ENCODE measurements at places on chromosomes 3 and 15.

GRCh38 chr3:184872200-184872599 lies 60.2 kb downstream of the VPS8 start:
- no peak for DNase-seq

- DNase-seq = no peak
These were observed 146.8 kb downstream of the EPHB1 start for GRCh38 chr3:134941820-134942219.

- DNase-seq = no peak
These were observed 221.5 kb upstream of the TBL1XR1 start for GRCh38 chr3:177418787-177419186.

- no peak for DNase-seq
These were observed 18.5 kb downstream of the PRR23E start for GRCh38 chr3:127211118-127212060.

DNA sequence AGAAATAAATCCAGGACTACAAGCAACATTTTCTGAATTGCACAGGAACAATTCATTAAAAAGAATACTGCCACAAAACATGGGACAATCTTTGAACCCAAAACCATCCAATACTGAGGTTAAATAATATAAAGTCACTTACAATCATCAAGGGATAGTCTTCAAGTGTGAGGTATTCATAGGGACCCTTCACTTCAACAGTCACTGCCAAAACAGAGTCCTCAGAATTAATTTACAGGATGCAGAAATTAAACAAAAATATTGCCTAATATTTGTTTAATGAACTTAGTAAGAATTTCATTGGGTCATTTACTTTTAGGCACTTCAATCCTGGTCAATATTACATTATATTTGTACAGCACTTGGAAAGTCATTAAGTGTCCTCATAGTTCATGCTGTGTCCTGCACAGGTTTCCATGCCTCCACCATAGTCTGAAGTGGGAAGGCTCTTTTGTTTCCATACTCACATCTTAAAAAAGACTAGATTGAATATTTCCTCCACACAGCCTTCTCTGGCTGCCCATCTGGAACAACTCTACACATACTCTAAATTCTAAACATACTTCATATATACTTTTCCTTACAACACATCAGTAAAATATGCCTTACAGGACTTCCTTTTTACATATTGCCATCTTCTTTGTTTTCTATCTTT lies 31.6 kb upstream of the VPS39 start:
- DNase-seq = no peak

DNA sequence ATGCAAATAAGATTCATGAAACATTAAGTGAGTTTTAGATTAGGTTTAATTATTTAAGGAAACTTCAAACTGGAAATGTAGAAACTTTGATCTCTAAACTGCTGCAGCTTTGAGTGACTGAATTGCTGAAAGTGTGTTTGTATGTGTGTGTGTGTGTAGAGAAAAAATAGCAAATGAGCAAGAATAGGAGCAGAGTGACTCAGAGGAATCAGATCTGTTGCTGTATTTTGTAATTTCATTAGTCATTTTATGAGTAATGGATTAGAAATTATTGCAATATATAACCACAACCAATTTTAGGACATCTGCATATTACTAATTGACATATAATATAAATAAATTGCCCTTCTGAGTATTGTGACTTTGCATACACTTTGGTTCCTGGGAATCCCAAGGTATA lies 52.8 kb upstream of the SLC9A9 start:
- DNase-seq = no peak

GRCh38 chr3:126522363-126522788 lies 1.6 kb upstream of the CHST13 start:
- DNase-seq = peak; percentile 75

DNA sequence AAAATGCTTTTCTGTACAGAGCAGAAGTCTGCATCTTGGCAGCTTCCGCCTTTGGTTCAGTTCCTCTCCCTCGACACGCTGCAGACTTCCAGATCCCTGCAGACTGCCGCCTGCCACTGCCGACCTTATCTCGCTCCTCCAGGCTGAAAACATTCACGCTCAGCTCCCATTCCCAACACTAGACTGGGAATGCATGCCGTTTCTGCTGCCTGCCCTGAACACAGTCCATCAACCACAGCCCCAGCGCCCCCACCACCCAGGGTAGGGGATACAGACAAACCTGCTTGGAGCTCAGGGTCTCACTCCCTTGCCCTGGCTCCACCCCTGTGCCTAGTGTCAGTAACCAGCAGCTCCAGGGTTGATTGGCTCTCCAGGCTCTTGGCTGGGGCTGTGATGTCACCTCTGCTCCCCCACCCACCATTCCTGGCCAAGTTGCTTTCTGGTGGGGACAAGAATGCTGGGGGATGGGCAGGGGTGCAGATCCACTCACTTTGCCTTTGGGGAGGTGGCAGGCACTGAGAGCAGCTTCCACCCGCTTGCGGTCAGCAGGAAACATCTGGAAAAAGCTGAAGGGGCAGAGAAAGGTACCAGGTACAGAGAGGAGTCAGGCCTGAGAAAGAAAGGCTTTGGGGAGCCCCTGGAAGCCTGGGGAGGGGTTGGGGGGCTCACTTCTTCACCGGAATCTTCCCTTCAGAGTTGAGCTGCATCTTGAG lies 6.1 kb downstream of the PLCB2 start:
- DNase-seq = no peak

- DNase-seq = no peak
These were observed 1.4 kb downstream of the CCR5AS start for GRCh38 chr3:46405301-46406019.

DNA sequence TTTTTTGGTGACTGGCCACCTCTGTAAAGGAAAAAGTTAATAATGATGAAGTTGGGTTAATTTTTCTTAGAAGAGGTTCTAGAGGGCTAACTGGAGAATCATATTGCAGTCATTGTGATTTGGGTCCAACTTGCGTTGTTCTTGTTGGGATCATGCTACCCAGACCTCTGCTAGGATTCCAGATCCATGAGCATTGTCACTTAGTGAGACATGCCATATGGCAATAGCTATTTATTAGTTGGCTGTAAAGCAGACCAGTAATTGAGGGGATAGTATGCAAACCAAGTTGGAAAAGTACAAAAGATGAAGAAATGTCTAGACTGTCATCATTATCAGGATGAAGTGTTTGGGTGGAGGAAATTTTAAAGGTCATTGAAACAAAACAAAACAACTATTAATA lies 30.7 kb upstream of the P2RY12 start:
- no peak for DNase-seq

DNA sequence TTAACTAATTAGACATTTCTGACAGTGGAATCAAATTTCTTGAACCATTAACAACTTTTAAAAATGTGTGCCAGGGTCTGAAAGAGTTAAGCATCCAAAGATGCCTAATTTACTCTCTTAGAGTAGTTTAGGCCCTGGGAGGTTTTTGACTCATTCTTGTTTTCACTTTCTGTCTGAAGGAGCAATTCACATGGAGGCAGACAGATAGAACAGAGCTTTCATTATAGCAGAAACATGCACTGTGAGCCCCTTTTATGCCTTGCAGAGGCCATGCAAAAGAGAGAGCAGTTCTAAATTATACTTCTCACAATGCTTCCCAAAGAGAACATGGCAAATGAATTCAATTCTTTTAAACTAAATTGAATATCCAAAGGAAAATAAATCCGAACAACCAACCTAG lies 554.8 kb downstream of the MFSD1 start:
- DNase-seq = no peak

GRCh38 chr3:196121066-196121465 lies 39.2 kb upstream of the TFRC start:
- no peak for DNase-seq

- DNase-seq = no peak
These were observed 337.2 kb upstream of the DNAJC19 start for GRCh38 chr3:181326637-181327223.

DNA sequence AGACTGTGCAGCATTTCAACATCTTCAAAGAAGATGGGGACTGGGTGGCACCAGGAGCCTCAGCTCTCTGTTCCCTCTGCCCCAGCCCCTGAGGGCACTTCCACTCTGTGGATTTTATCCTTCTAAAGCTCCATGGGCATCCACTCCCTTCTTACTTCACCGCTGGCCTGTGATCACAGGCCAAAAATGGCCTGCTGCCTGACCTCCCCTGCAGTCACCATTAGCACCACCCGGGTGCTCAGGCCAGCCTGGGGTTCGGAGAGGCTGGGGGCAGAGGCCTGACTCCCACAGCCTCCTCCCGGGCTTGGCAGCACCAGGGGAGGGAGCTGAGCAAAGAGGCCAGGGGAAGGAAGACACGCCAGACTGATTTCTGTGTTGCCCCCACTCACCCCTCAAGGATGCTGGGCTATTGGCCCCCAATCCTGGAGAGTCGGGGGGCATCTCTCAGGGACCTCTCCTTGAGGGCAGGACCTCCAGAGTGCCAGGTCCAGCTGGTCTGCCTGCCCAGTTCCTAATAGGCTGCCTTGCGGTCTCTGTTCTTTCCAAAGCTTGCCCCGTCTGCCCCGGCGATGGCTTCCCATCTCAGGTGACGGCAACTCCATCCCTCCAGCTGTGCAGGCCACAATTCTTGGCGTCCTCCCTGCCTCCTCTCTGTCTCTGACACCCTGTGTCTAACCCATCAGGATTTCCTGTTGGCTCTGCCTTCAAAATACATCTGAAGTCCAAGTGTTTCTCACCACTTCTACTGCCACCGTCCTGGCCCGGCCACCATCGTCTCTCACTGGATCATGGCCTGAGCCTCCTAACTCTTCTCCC lies 67.1 kb downstream of the EXOG start:
- no peak for DNase-seq

DNA sequence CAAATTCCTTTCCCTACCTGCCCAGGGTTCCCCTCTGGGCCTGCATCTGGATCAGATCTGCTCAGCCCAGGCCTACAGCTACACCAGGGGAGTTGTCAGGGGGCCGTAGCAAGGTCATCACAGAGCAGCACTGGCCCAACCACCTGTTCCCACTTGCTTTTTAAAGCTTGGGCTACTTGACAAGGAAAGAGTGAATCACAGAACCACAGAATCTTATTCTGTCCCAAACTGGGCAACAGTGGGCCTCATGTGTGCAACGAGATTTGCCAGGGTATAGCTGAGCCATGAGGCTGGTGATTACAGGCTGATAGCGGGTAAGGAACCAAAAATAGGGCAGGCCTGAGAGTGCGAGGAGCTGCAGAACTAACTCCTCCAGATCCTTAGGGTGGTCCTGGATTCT lies 66.7 kb downstream of the MYLK start:
- no peak for DNase-seq

DNA sequence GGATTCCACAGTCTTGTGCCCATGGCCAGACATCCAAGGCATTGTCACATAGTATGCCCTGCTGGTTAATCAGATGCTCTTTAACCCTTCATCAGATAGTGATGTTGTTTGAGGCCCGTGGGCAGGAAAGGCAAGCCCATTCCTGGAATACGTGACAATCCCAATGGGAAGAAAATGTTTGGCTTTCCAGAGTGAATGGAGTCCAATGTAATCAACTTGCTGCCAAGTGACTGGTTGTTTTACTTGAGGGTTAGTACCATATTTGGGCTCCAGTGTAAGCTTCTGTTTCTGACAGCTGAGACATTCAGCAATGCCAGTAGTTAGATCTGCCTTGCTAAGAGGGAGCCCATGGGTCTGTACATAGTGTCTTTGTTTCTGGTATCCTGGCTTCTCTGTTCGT lies 31.3 kb downstream of the RPL39L start:
- no peak for DNase-seq

DNA sequence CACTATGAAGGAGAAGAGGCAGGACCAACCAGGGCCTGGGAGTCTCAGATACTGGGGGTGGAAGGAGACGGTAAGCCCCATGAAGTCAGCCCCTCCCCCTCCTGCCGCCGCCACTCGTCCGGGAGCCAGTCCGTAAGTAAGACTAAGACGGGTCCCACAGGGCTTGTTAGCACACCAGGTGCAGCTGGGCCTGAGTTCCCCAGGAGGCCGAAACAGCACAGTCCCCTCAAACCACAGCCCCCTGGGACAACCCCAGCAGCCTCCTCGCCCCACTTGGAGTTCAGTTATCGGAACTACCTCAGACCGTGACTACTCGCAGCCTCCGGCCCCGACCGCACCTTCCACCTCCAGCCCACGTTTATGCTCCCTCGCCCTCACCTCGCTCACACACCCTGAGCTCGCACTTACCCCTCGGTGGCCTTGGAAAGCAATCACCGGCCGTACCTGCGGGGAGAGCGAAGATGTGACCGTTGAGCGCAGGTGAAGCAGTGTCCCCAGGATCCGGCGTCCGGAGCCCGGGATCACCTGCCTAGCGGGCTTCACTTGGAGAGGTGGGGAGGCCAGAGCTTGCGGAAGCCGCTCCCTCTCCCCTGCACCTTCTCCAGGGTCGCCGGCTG lies 557 bp downstream of the ELL3 start:
- peak; percentile 25 for DNase-seq

GRCh38 chr3:194492001-194492400 lies 5.2 kb upstream of the ATP13A3 start:
- no peak for DNase-seq

DNA sequence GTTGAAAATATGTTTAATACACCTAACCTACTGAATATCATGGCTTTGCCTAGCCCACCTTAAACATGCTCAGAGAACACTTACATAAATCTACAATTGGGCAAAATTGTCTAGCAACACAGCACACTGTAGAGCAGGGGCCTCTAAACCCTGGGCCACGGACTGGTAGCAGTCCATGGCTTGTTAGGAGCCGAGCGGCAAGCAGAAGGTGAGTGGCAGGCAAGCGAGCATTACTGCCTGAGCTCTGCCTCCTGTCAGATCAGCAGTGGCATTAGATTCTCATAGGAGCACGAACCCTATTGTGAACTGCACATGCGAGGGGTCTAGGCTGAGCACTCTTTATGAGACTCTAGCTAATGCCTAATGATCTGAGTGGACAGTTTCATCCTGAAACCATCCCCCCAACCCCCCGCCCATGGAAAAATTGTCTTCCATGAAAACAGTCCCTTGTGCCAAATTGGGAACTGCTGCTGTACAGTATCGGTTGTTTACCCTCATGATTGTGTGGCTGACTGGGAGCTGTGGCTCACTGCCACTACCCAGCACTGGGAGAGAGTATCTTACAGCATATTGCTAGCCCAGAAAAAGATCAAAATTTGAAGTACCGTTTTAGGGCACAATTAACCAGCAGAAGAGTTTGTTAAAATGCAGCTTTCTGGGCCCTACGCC lies 26.1 kb downstream of the CMSS1 start:
- DNase-seq = no peak

- DNase-seq = no peak
These were observed 24.9 kb upstream of the KCTD6 start for GRCh38 chr3:58466899-58467563.

GRCh38 chr3:118412503-118412902 lies 622.1 kb downstream of the IGSF11 start:
- no peak for DNase-seq

DNA sequence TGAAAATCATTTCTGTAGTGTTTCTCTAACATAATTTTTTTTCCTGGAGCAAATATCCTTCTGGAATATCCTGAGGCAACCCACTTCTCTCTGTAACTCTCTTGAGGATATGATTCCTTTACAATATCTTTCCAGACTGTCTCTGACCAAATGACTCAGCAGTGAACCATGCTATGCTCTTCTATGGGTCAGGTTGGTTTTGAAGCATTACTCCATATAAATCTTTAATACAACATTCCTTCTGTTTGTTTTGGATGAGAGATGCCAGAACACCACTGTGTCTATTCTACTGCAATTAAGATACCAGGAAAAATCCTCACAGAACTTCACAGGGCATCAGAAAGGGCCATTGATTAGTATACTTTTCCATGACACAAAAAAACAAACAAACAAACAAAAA lies 626.4 kb upstream of the ZNF385D start:
- DNase-seq = no peak

- no peak for DNase-seq
These were observed 18.9 kb upstream of the ACAP2 start for GRCh38 chr3:195461594-195462307.

Data from neural crest cell (in vitro differentiated cells).